ENCODE measurements at places on chromosomes 3 and 15.
A peak's percentile ranks its signal among the peaks of the same experiment; 100 is the strongest.

DNA sequence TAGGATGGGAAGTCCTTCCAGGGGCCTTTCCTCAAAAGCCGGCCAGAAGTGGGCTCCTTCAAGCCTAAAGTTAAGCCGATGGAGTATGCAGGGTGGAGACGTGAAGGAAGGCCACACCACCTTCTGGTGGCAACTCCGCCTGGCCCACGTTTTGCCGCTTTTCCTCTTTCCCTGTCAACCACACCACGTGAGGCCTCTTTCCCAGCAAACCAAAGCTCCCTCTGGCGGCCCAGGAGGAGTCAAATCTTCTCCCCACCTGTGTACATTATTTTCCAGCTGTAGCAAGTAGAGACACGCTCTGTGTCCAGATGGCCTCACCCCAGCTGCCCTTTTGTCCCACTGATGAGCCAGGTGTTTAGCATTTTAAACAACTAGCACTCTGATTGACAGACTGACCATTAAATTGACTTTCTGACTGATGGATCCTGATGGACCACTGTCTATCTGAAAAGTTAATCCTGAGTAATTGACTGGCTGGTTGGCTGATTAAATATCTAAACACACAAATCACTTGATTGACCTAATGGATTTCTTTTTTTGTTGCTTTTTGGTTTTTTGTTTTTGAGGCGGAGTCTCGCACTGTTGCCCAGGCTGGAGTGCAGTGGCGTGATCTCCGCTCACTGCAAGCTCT is 59.6 kb upstream of the ZBTB38 start:
- no peak for DNase-seq

GRCh38 chr15:65893060-65893459 is 23.8 kb downstream of the RAB11A start:
- DNase-seq, result no peak

DNA sequence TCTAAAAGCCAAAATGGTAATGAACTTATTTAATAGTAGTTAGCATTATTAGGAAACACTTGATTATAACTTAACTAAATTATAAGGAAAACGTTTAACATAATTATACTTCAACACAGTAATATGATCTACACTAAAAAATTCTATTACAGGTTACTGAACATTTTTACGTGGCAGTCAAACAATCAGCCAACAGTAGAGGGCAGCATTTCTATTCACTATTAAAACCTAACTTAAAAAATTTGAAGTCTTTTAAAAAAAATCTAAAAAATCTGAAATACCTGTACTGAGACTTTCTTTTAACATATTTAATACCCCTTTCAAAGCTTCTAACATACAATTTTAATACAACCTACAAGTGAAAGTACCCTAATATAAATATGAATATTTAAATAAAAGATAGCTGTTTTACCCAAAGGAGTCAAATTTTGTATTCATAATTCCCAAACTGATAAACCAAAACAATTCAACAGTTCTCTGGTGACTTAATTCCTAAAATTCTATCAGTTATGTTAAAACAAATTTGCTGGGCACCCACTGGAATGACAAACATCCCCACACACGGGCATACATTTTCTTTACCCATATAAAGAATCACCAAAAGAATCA is 41.5 kb downstream of the DLG1 start:
- DNase-seq, result peak; percentile 24

DNA sequence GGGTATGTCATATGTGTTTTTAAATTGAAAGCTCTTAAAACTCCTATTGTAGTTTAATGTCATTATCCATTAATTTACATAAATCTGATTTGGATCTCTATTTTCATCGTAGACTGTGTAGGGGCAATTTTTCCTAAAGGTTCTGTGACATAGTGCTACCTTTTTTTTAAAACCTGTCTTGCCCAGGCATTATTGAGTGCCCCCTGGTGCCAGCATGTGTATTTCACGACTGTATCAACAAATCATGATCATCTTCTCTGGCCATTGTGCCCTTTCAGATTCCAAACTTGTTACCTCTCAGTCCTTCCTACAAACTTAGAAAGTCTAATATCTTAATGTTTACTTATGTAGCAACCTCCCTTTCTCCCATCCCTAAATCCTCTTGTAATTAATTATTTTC is 97.2 kb upstream of the FLNB start:
- DNase-seq, result no peak

- no peak for DNase-seq
Observed at GRCh38 chr3:188046561-188047211, 107.3 kb upstream of the LPP start.
